ENCODE measurements at places on chromosomes 13 and 19. TPM values are rescaled to one million over a fixed set of nuclear protein-coding genes. Genes with fewer than 3 reads are reported as not detected.

GRCh38 chr13:42707586-42707985 lies 73.8 kb upstream of the FAM216B start:
- no peak for DNase-seq

GRCh38 chr19:42098781-42099180 lies 22.8 kb downstream of the ZNF574 start:
- no peak for DNase-seq

DNA sequence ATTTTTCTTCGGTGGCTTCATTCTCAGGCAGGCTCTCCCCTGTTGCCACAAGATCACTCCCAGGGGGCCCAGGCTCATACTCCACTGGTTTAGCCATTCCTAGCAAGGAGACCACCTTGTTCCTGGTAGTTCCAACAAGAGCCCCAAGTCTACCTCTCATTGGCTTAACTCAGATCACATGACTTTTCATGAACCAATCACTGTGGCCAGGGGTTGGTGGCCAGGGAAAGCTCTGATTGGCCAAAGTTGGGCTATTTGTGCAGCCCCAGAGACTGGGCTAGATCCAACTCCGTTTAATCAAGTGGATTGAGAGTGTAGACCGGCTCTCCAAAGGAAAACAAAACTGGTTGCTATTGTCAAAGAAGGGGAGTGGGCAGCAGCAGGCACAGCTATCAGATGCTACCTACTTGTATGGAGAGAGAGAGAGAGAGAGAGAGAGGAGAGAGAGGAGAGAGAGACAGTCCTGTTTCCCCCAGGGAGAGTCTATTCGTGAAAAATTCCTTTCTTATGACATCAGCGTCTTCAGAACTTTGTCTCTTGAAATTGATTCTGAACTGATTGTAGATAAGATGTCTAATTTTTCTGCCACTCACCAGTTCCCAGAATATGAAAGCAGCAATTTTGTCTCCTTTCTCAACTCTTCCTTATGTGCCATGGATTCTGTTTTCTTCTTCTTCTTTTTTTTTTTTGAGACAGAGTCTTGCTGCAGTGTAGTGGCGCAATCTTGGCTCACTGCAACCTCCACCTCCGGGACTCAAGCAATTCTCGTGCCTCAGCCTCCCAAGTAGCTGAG lies 5.9 kb downstream of the CEACAM19 start:
- DNase-seq = peak; percentile 52

DNA sequence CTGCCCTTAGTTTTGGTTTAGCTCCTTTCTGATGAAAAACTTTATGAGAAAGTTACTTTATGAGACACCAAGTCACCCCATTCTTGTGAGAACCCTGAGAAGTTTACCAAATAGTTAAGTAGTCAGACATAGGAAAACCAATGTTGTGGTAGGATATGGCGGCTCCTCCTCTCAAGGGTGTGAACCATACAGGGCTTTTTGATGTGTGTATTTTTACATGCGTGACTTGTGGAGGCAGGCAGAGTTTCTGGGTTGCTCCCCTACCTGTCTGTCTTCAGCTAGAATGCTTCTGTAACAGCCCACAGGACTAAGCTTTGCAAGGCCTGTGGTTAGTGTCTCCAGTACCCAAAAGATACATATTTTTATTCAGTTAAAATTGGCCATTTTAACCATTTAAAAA lies 18.3 kb downstream of the UBAC2 start:
- no peak for DNase-seq

GRCh38 chr19:51098365-51099046 lies 9.7 kb downstream of the CTU1 start:
- DNase-seq = no peak

GRCh38 chr13:27489456-27489855 lies 39.1 kb upstream of the MTIF3 start:
- no peak for DNase-seq

DNA sequence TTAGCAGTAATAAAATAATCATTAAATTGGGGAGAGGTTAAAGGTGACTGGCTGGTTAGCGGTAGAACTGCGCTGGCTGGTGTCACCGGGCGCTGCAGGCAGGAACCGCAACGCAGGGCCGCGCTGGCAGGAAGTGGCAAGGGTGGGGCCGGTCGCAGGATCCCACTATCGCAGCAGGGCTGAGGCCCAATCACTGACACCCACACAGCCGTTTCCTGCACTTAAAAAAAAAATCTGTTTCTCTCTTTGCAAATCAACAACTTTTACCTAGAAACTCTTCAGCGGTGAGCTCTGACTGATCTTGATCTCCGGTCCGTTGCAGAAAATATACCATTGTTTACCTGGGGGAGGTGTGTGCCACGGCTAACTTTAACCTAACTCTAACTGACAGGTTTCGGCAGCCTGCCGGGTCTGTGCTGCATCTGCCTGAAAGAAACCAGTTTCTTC lies 46.9 kb downstream of the KLF2 start:
- DNase-seq = no peak

DNA sequence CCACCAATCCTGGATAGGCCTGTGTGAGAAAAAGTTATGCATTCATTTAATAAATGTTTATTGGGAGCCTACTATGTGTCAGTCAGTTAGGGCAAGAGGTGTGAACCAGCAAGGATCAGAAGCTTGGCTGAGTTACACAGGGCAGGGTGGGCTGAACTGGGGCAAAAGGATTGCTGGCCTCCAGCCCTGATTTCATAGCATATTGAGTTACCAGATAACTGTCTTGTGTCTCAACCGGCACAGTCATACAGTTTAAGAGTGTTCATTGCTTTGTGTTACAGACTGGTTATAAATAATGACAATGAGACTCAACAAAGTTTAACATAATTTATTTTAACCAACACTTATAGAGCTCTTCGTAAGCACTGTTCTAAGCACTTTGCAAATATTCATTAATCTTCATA lies 253.8 kb downstream of the DLEU7 start:
- no peak for DNase-seq

GRCh38 chr19:7099597-7099921 lies 30.1 kb downstream of the ZNF557 start:
- no peak for DNase-seq

DNA sequence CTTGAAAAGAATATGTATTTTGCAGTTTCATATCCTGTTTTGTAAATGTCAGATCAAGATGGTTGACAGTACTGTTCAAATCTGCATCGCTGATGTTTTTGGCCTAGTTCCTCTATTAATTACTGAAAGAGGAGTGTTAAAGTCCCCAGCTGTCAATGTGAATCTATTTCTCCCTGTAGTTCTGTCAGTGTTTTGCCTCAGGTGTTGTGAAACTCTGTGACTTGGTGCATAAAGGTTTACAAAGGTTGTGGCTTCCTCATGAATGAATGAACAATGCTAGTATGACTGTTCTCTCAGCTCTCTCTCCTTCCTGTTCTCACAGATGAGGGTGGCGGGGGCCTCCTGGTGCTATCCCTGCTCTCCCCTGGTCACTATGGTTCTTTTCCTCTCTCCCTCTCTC lies 142.4 kb downstream of the MYCBP2 start:
- DNase-seq = no peak

DNA sequence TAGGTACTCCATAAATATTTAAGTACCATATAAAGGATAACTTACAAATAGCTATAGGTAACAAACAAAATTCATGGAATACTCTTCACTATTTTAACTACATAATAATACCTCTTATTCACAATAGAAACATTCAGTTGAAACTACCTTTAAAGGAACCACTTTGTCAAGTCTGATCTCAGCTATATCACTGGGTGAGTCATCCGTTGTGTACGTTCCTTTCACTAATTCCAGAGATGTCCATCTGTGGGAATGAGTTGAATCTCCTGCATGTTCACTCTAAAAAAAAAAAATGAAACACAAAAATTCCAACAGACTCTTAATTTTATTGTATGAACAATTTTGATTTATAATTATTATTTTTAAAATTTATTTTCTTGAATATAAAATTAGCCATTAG lies 149.4 kb upstream of the FBXL3 start:
- DNase-seq = no peak

GRCh38 chr19:49636233-49636932 lies 3.6 kb downstream of the RRAS start:
- DNase-seq = no peak

DNA sequence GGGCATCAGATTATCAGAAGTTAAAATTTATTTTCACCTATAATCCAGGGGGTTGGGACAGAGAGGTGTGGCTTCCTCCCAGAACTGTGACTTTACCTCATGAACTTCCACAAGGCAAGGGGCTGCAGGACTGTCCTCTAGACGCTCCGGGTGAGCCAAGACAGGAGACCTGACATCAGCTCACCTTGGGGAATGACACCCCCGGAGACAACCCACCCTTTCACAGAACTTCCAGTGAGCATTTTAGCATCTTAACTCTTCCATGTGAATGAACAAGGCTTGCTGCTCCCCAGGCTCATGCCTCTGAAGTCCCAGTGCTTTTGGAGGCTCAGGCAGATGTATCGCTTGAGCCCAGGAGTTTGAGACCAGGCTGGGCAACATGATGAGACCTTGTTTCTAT lies 29.4 kb upstream of the TFDP1 start:
- no peak for DNase-seq

GRCh38 chr19:40134866-40135265 lies 44.1 kb upstream of the ZNF780A start:
- no peak for DNase-seq

GRCh38 chr19:16062789-16063188 lies 13.5 kb upstream of the TPM4 start:
- DNase-seq = no peak

- no peak for DNase-seq
Measured at GRCh38 chr19:18507021-18507726, 14.7 kb downstream of the ELL start.

GRCh38 chr13:98533912-98534311 lies 43.0 kb downstream of the STK24 start:
- no peak for DNase-seq

GRCh38 chr19:1648920-1649541 lies 3.4 kb downstream of the TCF3 start:
- DNase-seq = no peak

- DNase-seq = peak; percentile 27
Measured at GRCh38 chr13:89925107-89925506, 1422.4 kb upstream of the MIR17HG start.

- DNase-seq = no peak
Measured at GRCh38 chr19:17305216-17305516, 506 bp upstream of the MRPL34 start.

- no peak for DNase-seq
Measured at GRCh38 chr13:35471706-35472322, 4.7 kb downstream of the MAB21L1 start.

DNA sequence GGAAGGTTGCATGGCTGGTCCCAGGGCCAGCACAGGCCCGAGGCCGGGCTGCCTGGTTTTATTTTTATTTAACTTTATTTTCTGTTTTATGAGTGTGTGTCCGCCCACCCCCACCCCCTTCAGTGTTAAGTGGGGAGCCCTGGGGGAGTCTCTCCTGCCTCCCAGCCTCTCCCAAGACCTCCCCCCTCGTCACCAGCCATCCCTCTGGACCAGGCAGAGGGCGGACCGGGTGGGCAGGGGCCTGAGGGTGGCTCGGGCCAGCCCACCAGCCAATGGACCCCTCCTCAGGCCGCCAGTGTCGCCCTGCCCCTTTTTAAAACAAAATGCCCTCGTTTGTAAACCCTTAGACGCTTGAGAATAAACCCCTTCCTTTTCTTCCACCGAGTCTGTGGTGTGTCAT lies 531 bp upstream of the TGFBR3L start:
- DNase-seq = no peak

- no peak for DNase-seq
Measured at GRCh38 chr19:31312009-31312676, 37.1 kb downstream of the TSHZ3 start.

Gene ITGBL1
- 29.5 TPM for total RNA-seq

Gene SMIM44
- not detected for total RNA-seq

Gene ZNF793
- 0.22 TPM for total RNA-seq

Gene CRB3
- 0.20 TPM for total RNA-seq

Gene PEAK3
- total RNA-seq = not detected

Gene CYSLTR2
- not detected for total RNA-seq

Gene KLK10
- total RNA-seq = 0.17 TPM
